ENCODE measurements at places on chromosomes 2 and 18.

DNA sequence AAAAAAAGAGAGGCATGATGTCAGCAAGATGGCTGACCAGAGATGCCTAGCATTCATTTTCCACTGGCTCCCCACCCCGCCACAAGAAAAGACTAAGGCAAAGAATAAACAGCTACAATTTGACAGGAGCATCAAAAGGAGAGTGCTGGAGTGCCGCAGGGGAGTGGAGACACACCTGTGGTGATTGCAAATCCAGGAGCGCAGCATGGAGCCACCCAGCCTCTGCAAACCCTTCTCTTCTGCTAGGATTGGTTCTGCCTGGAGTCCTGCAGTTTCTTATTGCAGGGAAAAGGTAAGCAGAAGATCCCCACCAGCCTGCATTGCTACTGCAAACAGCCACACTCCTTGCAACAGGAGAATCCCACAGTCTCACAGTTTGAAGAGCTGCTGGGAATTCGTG lies 26.1 kb downstream of the BOLL start:
- DNase-seq: no peak

GRCh38 chr2:182226807-182227206 lies 200.0 kb downstream of the PDE1A start:
- DNase-seq: no peak

GRCh38 chr2:182548031-182548950 lies 121.5 kb upstream of the PDE1A start:
- DNase-seq: no peak

DNA sequence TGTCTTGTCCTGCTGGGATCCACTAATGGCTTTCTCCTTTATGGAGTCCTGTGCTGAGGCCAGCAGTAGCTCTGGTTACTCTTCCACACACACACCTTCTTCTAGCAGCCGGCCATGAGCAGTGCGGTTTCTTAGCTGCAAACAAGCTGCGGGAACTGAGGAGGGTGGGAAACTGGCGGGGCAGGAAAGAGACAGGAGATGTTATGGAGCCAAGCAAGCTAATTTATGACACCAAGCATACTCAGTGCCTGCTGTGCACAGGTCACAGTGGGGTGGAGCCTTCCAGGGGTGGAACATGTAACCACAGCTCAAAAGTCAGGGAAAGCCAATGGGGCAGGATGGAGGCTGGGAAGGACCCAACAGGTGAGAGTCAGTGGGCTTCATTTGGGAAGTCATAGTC lies 180.8 kb downstream of the FAM210A start:
- DNase-seq: no peak

DNA sequence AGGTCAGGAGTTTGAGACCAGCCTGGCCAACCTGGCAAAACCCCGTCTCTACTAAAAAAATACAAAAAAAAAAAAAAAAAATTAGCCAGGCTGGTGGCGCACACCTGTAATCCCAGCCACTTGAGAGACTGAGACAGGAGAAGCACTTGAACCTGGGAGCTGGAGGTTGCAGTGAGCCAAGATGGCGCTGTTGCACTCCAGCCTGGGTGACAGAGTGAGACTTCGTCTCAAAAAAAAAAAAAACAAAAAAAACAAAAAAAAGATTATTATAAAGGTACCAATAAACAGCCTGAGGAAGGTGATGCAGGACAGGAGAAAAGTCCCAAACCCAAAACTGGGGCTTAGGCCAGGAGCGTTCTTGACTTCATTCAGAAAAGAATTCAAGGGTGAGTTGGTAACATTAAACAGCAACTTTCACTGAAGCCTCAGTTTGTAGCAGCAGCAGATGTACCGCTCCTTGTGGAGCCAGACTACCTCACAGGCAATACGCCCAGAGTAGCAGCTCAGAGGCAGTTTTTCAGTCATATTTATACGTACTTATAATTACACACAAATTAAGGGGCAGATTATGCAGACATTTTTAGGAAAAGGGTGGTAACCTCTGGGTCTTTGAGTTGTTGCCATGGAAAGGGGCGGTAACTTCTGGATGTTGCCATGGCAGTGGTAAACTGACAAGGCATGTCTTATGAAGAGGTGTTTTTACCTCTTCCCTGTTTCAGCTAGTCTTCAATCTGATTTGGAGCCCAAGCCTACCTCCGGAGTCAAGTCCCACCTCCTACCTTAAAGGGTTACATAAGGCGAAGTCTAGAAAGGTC lies 1596.6 kb upstream of the CELF4 start:
- DNase-seq: no peak

GRCh38 chr18:3590096-3590630 lies 140.2 kb downstream of the TGIF1 start:
- DNase-seq: peak; percentile 66

DNA sequence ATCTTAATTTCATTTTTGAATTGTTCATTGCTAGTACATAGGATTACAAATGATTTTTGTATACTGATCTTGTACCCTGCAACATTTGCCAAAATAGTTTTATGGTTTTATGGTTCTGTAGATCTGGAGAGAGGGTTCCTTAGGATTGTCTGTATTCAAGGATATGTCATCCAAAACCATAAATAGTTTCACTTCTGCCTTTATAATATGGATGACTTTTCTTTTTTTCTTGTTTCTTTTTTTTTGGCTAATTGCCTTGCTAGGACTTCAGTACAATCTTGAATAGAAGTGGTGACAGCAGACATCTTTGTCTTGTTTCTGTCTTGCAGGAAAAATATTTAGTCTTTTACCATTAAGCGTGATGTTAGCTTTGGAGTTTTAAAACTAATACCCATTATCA lies 383.9 kb upstream of the HS6ST1 start:
- no peak for DNase-seq

- DNase-seq: no peak
These were observed 54.8 kb downstream of the FAM168B start for GRCh38 chr2:131038258-131039100.

DNA sequence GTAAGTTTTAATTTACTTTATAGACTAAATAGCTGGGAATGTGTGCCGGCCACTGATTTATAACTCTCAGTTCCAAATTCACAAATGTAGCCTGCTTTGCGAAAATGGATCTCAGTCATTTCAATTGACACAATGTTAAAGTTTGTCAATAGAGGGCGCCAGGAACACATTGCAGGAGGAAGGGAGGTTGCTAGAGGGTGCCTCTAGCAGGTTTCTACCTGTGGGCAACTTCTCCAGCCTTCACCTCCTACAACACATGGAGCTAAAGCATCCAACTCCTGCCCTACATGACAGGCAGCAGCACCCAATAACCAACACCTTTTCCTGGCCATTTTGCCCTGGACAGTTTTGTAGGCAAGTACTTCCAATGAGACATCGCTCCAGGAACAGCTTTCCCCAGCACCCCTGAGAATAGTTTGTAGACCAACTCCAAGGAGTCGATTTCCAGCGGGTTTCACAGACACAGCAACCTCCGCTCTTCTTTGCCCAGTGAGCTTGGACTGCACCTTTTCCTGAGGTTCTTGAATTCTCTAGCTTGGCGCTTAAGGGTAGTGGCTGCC lies 784.8 kb upstream of the CDH2 start:
- peak; percentile 61 for DNase-seq

DNA sequence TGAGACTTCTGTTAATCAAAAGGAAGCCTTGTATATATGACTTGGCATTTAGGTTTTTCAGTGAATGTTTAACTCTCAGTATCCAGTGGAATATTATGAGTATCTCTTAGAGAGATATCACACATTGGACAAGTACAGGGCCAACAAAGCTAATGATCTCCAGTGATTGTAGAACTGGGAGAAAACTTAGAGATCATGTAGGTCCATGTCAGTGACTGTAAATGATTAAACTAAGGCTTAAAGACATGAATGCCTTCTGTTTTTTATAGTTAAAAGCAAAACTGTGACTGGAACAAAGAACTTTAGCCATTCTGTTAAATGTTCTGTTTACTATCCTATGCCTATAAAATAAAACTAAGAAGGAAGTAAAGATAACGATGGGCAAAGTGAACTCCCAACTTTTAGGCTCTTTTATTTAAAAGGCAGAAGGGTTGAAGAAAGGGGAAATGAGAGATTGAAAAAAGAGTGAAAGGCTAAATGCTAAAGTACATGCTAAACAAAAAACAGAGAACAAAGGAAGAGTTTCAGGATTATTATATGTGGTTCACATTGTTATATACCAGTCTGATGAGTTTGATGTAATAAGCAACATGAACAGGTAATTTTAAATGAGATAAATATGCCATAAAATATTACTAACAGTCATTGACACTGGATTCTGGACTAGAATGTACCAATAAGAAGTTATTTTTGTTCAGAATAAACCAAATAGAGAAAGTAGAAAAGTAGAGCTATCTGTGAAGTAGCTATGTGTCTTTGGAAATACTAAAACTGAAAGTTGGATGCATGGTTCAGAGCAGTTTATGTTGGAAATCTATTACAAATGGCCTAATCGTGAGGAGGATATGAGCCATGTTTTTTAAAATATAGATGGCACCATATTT lies 37.1 kb upstream of the TNFRSF11A start:
- DNase-seq: no peak

DNA sequence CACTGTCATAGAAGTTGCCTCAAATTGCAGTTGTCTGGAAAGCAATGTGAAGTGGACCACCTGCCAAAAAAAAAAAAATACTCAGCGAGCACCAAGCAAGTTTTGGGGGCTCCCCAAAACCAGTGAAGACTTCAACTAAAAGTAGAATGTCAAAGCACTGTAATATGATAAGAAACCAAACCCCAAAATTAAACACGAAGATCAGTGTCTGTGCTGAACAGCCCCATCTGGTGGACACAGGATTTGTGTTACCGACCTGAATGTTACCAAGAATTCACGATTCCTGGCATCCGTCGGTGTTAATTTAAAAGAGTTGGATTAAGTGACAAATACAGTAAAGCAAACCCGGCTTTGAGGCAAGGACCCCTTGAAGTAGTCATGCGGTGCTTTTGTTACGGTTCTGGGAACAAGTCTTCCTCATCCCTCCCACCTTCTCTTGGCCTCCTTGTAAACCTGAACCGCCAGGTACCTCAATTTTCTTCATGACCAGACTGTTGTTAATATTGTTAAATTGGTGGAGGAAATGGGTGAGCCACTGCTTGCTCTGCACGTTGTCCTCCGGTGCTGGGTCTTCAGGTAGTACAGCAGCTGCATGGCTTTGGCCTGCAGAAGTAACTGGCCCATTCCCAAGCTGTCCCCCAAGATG lies 31.3 kb upstream of the SSB start:
- DNase-seq: peak; percentile 71

GRCh38 chr18:78713069-78713468 lies 266.5 kb upstream of the SALL3 start:
- DNase-seq: no peak

GRCh38 chr2:172710584-172711047 lies 25.0 kb upstream of the RAPGEF4 start:
- DNase-seq: peak; percentile 92

DNA sequence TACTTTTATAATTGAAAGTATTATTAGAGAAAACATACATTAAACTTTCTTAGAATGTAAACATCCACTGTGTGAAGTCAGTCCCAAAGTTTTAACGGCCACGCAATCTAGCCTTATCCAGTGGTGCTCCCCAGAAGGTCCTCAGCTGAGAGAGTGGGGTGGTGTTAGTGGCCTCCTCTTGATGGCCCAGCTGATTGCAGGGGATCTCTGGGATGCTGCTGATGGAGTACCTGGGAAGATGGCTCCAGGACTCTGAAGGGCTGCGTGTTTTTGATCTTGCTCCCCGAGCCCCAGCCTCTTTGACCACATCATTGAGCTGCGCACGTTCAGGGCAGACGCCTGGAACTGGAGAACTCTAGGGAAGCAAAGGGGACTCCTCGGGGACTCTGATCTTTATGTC lies 181.4 kb downstream of the FAM210A start:
- no peak for DNase-seq

- peak; percentile 75 for DNase-seq
These were observed 34.0 kb upstream of the MALL start for GRCh38 chr2:110149330-110150220.

DNA sequence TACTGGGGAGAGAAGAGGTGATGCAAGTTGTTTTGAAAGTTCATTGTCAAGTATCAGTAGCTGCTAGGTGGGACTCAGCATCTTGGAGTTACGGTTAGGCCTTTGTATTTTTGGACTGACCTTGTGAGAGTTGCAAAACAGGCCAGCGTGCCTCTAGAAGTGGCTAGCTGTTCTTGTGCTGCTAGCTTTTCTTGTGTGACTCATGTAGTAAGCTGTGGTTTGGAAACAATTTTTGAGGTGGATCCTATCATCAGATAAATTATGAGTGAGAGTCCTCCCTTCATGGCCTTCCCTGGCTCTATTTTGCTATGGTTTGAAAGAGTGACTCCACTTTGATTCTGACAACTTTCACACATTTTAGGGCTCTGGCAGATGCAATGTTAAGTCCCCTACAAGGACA lies 409.2 kb upstream of the HS6ST1 start:
- DNase-seq: peak; percentile 73

- DNase-seq: no peak
These were observed 84.4 kb upstream of the CAVIN2 start for GRCh38 chr2:191931329-191931728.

GRCh38 chr2:28080911-28081310 lies 190.4 kb downstream of the BABAM2 start:
- no peak for DNase-seq

DNA sequence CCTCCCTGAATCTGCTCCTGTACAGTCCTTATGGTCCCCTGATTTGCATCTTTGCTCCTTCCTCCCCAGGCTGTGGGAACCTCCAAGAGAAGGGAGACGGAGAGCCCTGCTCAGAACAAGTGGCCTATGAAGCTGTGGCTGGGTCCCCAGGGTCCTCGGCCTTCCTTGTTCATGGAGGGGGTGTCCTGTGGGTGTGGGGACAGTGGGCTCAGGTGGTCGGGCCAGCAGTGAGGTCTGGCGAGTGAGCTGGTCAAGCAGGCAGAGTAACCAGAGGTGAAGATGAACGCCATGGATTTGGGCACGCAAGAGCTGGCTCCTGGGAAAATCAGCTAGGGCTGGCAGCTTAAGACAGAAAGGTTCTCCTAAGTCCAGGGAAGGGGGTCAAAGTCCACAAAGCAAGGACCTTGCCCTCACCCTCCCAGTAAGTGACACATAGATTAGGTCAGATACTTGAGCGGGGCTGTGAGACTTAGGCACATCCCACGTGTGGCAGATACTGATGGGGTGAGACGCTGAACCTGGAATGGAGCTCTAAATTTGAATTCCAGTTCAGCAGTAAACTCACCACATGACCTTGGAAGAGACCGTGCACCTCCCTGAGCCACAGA lies 24.8 kb downstream of the GNLY start:
- no peak for DNase-seq

GRCh38 chr2:86225581-86225980 lies 26.3 kb downstream of the MRPL35 start:
- no peak for DNase-seq

All from epithelial cell of esophagus (primary cell).